ENCODE measurements at places on chromosomes 16 and 17. TPM values are rescaled to one million over a fixed set of nuclear protein-coding genes. Genes with fewer than 3 reads are reported as not detected.

DNA sequence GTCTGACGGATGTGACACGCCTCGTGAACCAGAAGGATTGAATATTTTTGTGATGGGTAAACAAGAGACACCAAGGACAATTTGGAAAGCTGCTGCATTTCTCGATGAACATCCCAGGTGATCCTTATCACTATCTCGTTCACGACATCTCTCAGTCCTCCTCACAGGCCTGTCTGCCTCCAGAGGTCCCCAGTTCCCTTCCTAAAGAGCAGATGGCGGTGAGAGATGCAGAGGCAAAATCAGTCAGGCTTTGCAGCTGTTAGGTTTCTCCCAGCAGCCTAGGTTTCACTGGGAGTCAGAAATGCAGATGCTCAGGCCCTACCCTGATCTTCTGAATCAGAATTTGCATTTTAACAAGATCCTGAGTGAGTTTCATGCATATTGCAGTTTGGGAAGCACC, 23.6 kb downstream of the SCPEP1 start:
- DNase-seq: no peak

- no peak for DNase-seq
Measured at GRCh38 chr16:62940569-62940968, 904.3 kb upstream of the CDH8 start.

The CD300H gene
- total RNA-seq: not detected

DNA sequence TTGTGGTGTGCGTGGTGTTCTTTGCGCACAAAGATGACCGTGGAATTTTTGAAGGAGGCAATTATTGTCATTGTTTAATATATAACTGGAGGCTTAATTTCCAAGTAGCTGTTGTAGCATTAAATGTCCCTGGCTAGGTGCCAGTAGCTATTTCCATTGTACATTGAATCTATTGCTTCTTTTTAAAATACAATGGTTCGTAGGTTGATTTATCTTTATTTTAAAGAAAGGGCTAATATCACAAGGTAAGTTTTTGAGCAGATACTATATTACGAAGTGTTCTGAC, 127.1 kb downstream of the RPTOR start:
- no peak for DNase-seq

Data from pulmonary artery endothelial cell (primary cell).